ENCODE measurements at places on chromosomes 4 and X.

DNA sequence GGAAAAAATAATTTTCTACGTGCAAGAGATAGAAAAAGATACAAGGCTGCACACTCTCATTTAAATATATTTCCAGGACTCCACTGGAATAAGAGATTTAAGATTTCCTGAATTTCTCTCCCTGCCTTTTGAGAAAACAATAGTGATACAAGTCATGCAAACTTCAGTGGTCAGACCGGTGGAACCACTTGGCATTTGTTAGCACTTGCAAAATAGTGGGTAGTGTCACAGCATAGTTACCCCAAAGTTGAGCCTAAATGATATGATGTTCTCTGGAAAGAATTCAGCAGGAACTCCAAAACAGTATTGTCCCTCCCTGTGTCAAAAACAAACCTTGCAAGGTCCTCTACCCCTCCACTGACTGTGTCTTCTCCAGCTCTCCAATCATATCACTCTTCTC is 102.3 kb downstream of the ANKRD50 start:
- no peak for DNase-seq

DNA sequence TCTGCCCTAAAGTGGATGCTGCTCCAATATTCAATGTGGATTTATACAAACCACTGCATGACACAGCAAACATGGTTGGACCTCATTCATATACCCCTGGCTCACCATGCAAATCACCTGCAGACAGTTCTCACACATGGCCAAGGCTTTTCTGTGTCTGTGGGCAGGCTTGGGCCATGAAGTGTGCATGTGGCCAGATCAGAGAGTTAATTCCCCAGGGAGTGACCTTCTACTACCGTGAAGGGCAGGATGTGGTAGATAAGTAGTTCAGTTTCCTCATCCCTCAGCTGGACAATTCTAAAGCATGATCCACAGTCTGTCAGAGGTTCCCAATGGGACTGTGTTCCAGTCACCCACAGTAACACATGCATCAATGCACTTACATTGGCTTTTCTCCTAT is 24.6 kb upstream of the BCLAF3 start:
- no peak for DNase-seq

GRCh38 chr4:20251031-20251795 is 492 bp upstream of the SLIT2 start:
- no peak for DNase-seq

- no peak for DNase-seq
Observed at GRCh38 chr4:67721770-67722597, 21.0 kb upstream of the UBA6 start.

- no peak for DNase-seq
Observed at GRCh38 chr4:88722276-88722780, 24.7 kb upstream of the NAP1L5 start.

GRCh38 chr4:31187979-31188378 is 467.8 kb downstream of the PCDH7 start:
- DNase-seq = no peak

GRCh38 chrX:149453030-149453429 is 52.1 kb downstream of the IDS start:
- no peak for DNase-seq

GRCh38 chrX:14598330-14598729 is 69.0 kb downstream of the GLRA2 start:
- DNase-seq = no peak

DNA sequence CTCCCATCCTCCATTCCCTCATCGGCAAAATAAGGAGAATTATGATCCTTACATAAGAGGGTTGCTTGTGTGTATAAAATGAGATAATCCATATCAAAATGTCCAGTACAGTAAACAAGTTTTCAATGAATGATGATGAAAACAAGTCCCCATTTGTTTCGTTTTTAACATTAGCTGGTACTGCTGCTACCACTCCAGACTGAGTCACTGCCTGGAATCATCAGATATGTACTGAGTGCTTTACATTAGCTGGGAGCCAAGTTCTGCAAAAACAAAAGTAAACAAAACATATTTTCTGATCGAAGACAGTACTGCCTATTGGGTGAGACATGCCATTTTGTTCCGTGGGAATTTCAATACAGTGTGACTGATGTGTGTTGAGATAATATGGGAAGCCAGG is 123.2 kb upstream of the IGFBP7 start:
- DNase-seq = no peak

- no peak for DNase-seq
Observed at GRCh38 chr4:184387351-184387750, 87.0 kb downstream of the IRF2 start.

- DNase-seq = no peak
Observed at GRCh38 chrX:15163131-15163530, 106.8 kb downstream of the ASB9 start.

DNA sequence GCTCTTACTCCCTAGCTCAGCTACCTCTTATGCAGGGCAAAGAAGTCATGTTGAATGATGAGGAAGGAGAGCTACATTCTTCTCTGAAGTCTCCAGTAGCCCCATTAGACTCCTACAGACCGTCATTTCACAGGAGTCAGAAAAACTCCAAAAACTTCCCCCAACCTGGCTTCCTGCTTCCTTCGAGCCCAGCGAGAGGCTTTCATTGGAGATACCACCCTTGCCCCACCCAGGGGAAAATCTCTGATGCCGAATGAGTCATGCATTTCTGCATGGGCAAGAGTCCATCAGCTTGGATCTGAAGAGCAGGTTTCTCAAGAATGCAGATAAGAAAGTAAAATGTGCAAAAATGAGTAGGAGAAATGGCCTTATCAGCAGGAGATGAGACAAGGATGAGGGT is 53.0 kb downstream of the ARSF start:
- no peak for DNase-seq

- no peak for DNase-seq
Observed at GRCh38 chrX:130300010-130300282, 31.2 kb upstream of the ZNF280C start.

GRCh38 chr4:52376132-52376704 is 282.9 kb downstream of the USP46 start:
- no peak for DNase-seq

DNA sequence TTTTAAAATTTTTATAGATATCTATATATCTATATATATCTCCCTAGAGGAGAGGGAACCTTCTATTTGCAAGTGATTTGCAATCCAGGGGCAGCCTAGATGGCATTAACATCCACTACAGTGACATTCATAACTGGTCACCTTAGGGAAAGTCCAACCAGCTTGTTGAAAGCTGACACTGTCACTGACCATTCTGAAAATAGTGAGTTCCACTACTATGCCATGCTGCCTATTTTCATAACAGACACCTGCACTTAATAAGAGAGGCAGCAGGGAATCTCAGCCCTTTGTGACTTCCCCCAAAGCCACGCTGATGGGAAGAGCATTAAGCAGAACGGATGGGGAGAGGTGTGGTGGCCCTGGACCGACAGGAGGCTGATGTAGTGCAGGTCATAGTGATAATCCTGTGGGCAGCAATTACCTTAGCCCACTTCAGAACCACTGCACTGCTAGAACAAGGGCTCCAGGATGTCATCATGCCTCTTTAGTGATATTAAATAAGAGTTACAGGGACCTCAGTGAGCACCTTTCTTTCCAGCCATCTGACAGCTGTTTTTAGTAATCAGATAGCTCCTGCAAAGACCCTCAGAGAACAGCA is 51.3 kb downstream of the GPRIN3 start:
- no peak for DNase-seq

GRCh38 chr4:11134705-11135104 is 294.0 kb downstream of the HS3ST1 start:
- no peak for DNase-seq

DNA sequence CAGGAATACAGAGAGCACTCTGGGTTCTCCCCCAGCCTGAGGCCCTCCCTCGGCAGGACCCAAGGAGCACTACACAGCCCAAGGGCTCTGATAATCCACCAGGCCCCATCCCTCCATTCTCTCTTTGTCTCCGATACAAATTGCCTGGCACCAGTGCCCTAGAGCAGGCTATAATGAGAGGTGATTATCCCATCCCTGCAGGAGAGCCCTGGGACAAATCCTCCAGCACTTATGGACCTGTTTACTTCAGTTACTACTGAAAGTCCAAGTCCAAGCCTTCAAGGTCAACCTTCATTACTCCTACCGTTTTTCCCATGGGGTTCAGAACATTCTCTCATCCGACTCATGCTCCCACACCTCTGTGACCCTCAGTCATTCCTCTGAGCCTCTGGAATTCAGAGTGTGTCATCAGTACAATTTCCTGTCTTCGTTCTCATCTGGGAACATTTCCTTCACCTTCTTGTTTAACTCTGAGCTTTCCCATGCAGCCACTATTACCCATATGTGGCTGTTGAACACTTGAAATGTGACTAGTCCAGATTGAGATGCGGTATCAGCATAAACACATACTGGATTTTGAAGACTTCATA is 299.0 kb downstream of the RAPGEF2 start:
- no peak for DNase-seq

DNA sequence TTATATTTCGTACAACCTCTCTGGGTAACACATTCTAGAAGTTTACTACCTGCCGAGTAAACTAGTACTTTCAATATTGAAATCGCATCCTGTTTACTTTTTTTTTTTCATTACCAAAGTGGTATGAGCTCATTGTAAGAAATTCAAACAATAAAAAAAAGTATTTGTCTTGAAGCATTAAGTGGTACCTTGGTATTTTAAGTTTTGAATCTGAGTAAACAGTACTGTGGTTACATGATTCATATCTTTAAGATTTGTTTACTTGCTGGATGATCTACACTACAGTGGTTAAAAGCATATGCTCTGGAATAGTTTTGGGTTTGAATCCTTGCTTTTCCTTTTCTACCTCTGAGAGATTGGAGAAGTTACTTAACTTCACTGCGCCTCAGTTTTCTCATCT is 3.8 kb upstream of the MMGT1 start:
- no peak for DNase-seq

DNA sequence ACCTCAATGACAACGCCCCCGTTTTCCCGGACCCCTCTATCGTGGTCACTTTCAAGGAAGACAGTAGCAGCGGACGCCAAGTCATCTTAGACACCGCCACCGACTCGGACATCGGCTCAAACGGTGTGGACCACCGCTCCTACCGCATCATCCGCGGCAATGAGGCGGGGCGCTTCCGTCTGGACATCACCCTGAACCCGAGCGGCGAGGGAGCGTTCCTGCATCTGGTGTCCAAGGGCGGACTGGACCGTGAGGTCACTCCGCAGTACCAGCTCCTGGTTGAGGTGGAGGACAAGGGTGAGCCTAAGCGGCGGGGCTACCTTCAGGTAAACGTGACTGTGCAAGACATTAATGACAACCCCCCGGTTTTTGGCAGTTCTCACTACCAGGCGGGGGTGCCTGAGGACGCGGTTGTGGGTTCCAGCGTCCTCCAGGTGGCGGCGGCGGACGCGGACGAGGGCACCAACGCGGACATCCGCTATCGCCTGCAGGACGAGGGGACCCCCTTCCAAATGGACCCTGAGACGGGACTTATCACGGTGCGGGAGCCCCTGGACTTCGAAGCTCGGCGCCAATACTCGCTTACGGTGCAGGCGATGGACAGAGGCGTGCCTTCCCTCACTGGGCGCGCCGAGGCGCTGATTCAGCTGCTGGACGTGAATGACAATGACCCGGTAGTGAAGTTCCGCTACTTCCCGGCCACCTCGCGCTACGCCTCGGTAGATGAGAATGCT is 2.2 kb downstream of the FAT4 start:
- DNase-seq = no peak

GRCh38 chrX:63754860-63755579 is 30.0 kb downstream of the ARHGEF9 start:
- peak; percentile 17 for DNase-seq

DNA sequence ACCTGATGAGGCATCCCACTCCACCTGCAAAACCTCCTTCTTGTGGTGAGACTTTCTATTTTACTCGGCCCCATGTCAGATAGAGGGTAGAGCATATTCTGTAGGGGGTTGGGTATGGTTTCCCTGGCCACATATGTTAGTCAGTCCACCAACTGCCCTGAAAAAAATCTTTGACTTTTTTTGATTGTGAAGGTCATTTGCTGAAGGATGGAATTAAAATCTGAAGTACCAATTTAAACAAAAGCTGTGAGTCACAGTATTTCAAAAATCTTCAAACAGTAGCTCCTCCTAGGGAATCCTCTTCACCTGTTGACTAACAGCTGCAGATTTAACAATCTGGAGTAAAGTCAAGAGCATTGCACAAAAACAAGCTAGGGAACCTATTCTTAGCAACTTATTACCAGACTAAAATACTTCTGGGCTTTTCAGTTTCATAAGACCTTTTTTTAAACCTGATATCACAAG is 8.0 kb upstream of the CCDC110 start:
- DNase-seq = no peak

- no peak for DNase-seq
Observed at GRCh38 chr4:44725166-44725565, 1.2 kb downstream of the GNPDA2 start.

- DNase-seq = no peak
Observed at GRCh38 chr4:128271551-128271950, 16.1 kb downstream of the PGRMC2 start.

DNA sequence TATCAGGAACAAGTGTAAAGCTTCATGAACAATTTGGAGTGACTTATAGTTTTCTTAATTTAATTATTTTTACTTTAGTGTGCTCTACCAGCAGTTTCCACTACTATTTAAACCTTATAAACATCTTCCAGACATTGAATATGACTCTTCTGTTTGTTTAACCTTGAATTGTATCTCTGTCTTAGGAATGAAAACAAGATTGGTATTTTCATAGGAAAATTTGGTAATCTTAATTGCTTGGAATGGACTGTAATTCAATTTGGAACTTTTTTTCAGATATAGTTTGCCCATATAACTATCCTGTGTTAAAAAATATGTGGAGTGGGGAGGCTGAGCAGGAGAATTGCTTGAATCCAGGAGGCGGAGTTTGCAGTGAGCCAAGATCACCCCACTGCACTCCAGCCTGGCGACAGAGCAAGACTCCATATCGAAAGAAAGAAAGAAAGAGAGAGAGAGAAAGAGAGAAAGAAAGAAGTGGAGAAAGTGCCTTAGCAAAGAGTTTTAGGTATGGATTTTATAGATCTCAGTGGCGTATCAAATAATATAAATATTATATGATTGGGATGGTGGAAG is 242.4 kb downstream of the BMPR1B start:
- no peak for DNase-seq

DNA sequence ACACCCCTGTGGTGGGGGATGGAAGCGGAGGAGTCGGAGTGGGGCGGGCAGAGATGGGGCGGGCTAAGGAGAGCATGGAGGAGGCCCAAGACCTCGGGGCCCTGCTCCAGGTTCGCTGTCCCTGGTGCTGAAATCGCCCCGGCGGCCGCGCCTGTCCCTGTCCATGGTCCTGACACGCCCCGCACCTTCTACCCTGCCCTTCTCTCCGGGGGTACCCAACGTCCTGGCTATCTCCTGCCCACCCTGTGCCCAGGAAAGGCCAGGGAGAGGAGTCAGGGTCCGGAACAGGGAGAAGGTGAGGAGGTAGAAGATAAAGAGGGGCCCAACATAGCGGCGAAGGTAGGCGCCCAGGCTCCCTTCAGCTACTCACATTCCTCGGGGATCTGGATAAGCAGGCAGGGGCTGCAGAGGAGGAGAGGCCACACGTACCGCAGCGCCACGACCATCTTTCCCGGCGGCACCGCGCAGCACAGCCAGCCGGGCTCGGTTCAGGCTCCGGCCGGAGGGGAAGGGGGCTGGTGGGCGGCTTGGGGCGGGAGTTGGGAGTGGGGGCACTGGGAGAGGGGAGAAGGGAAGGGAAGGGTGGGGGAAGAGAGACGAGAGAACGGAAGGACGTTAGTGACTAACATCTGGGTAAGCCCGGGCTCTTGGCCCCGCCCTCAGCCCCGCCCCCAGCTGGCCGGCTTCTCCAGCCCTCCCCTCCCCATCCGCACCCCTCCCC is 10.4 kb downstream of the L1CAM start:
- no peak for DNase-seq
